Panc1 (cell line): ENCODE measurements at places on chromosomes 12 and 14. TPM values are rescaled to one million over a fixed set of nuclear protein-coding genes. Genes with fewer than 3 reads are reported as not detected.

- H3K4me1 ChIP-seq: peaks cover 22% of the 10 kb centered on the region
- peaks cover 3% of the 10 kb centered on the region; the same call in 1 of the 2 replicates for H3K36me3 ChIP-seq
- no peaks in the 10 kb centered on the region for H3K27me3 ChIP-seq
- H3K4me3 ChIP-seq: peak overlapping the region; percentile 84
Observed at GRCh38 chr14:49768301-49769121, 558 bp downstream of the KLHDC2 start.

DNA sequence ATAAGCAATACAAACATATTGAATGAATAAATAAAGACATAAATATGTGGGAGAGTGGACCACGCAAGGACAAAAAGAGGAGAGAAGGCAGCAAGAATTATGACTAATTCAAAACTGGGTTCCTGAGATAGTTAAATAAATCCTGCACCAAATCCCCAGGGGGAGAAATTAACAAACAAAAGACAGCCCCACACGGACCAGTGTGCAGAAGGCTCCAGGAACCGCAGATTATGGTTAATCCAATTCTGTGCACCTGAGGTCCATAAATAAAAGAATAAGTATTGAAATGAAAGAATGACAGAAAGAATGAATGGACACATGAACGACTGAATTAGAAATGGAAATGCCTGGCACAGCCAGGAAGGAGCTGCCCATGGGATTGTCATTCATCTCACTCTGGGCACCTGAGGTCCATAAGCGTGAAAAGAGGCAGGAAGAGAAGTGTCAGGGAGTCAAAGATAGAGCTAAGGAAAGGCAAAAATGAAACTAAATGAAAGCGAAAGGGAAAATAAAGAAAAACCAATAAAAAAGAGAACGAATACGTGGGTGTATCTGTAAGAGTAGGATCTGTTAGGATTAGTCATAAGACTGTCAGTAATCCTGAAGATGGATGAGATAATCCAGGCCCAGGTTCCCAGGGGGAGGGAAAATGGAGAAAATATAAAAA, 23.3 kb downstream of the MEG3 start:
- no peak for DNase-seq
- no peaks in the 10 kb centered on the region for H3K36me3 ChIP-seq
- H3K4me3 ChIP-seq: no peak overlapping the region
- no peaks in the 10 kb centered on the region for H3K27me3 ChIP-seq
- no peaks in the 10 kb centered on the region for H3K4me1 ChIP-seq

DNA sequence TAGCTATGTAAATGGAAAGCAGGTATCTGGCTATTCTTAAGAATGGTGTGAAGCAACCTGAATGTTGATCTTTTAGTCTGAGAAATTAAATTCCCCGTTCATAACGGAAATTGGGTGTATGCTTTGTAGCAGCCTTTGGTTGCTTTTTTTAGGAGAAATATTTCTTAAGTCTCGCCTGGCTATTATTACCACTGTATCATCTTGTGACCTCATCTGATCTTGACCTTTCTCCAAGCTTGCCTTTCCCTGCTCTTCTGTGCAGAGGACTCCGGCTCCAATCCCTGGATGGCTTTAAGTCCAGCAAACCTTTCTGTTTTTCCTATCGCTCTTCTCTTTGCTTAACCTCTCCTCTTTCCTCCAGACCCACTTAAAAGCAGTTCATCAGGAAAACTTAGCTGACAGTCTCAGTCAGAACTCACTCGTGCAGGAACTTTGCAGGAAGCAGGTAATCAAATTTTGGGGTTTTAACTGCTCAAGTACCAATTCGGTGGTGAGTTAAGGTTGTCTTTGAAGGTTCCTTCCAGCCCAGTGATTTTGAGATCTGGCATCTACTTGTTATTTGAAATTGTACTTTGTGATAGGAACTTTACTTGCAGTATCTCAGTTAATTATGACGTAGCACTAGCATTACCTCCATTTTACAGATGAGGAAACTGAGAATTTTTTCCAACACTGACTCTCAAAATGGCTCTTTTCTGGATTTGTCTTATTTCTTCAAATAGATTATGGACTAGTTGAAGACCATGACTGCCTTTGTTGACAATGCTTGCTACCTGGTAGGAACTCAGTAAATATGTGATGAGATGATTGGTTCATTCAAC, 14.1 kb downstream of the PPFIBP1 start:
- peaks cover 41% of the 10 kb centered on the region for H3K4me1 ChIP-seq
- no peaks in the 10 kb centered on the region for H3K36me3 ChIP-seq
- no peak overlapping the region for H3K4me3 ChIP-seq
- DNase-seq: no peak
- no peaks in the 10 kb centered on the region for H3K27me3 ChIP-seq

- H3K27me3 ChIP-seq: no peaks in the 10 kb centered on the region
- DNase-seq: no peak
- no peaks in the 10 kb centered on the region for H3K36me3 ChIP-seq
- no peak overlapping the region for H3K27ac ChIP-seq
- no peaks in the 10 kb centered on the region for H3K4me1 ChIP-seq
Observed at GRCh38 chr12:103279444-103279843, 216.3 kb downstream of the C12orf42 start.

GRCh38 chr12:56661560-56661959, 15.8 kb upstream of the ATP5F1B start:
- no peaks in the 10 kb centered on the region for H3K27me3 ChIP-seq
- H3K27ac ChIP-seq: no peak overlapping the region
- no peaks in the 10 kb centered on the region for H3K4me1 ChIP-seq
- H3K36me3 ChIP-seq: peaks cover 21% of the 10 kb centered on the region
- DNase-seq: no peak

DNA sequence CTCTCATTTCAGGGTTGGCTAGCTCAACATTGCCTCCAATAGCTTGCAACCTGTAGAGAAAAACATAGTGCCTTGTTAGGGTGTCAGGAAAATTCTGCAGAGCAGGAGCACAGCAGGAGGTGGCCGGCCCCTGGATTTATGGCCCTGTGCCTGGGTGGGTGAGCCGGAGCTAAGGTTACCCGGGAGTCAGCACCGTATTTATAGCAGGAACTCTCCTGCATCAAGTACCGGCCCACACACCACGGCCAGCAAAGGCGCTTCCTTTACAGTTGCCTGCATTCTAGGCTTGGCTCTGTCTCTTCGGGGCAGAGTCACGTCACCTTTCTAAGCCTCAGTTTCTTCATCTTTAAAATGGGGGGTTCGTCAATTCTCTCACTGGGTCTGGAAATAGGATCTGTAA, 52.8 kb upstream of the EML1 start:
- H3K36me3 ChIP-seq: no peaks in the 10 kb centered on the region
- H3K4me1 ChIP-seq: peaks cover 16% of the 10 kb centered on the region
- no peak overlapping the region for H3K27ac ChIP-seq

DNA sequence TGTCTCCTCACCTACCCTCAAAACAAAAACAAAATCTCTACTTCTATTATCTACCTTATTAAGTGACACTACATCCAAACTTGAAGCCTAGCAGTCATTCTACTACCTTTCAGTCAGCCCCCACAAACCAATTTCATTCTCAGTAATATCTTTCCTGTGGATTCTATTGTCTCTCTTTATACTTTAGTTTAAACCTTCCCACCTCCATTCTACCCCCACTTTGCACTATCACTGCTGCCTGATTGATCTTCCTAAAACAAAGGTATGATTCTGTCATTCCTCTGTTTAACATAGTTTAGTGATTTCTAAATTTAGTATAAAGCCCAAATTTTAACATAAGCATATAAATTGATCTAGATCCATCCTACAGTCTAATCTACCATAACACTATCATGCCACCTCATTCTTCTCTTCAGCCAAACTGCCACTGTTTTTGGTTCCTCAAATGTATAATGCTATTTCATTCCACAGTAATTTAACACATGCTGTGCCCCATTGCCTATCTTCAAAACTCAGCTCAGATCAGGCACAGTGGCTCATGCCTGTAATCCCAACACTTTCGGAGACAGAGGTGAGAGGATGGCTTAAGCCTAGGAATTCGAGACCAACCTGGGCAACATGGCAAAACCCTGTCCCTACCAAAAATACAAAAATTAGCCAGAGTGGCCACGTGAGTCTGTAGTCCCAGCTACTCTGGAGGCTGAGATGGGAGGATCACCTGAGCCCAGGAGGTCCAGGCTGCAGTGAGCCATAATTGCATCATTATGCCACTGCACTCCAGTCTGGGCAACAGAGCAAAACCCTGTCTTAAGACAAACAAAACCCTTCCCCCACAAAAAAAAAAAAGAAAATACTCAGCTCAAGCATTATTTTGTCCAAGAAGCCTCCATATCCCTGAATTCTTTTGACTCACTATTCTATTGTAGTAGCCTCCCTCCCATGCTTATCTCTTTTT, 3.1 kb upstream of the STRN3 start:
- H3K4me3 ChIP-seq: no peak overlapping the region
- peaks cover 3% of the 10 kb centered on the region; the same call in 1 of the 2 replicates for H3K4me1 ChIP-seq

DNA sequence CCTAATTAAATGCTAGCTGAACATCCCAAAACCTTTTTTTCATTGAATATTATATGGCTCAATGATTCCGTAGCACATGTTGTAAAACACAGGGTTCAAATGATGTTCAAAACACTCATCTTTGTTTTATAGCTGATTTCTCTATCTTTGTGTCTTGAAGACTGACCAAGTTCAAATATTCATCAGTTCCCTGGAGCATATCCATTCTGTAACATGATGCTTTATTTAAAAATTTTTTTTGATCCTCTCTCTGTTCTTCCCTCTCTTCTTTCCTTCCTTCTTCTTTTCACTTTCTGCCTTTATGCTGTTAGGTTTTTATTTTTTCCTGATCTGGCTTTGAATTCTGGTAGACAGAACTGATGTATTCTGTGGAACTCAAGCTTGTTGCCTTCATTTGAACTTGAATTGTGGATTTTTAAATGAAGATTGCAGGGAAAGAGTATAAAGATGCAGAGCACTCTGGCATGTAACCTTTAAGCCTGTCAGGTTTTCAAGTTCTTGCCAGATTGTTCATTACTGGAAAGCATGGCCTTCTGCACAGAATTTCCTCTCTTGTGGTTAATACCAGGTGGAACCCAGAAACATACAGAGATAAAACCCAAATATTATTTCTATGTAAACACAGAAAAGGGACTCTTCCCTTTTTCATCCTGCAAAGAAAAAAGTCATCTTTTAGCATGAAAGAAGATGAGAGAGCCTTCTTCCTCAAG, 39.5 kb downstream of the PROX2 start:
- H3K27ac ChIP-seq: no peak overlapping the region
- peaks cover 3% of the 10 kb centered on the region for H3K36me3 ChIP-seq
- no peaks in the 10 kb centered on the region for H3K27me3 ChIP-seq
- H3K4me3 ChIP-seq: no peak overlapping the region
- no peaks in the 10 kb centered on the region for H3K4me1 ChIP-seq

DNA sequence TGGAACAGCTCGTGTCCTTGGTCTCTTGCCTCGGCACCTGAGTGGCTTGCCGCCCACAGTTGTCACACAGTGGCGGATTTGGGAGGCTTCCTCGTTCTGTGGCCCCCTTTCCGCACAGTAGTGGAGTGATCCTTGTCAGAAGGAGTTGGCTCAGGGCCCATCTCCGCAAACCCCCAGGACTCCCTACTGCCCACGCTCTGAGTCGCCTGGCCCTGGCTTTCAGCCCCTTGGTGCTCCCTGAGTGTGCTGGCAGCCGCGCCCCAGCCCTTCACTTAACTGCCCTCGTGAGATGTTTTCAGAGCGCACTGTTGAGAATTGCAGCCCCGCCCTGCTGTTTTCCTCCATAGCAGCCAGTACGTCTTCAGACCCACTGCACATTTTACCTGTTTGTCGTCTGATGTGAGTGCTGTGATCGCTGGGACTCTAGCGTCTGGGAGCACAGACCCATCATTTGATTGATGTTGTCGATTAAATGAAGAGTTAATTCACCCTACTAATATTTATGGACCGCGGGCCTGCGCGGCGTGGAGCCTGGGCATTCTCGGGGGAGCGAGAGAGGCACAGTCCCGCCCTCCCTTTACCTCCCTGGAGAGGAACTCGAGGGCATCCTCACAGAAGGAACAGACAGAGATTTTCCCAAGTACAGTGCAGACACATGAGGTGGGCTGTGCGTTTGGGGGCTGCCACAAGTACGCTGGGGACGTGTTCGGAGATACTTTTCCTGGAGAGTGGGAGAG, 91.8 kb downstream of the DDX51 start:
- no peaks in the 10 kb centered on the region for H3K27me3 ChIP-seq
- H3K4me1 ChIP-seq: no peaks in the 10 kb centered on the region
- peaks cover 8% of the 10 kb centered on the region for H3K36me3 ChIP-seq
- no peak for DNase-seq
- H3K4me3 ChIP-seq: no peak overlapping the region
- H3K27ac ChIP-seq: no peak overlapping the region

GRCh38 chr14:35826952-35827416, 846 bp downstream of the BRMS1L start:
- H3K4me1 ChIP-seq: peaks cover 7% of the 10 kb centered on the region
- no peaks in the 10 kb centered on the region for H3K36me3 ChIP-seq
- no peaks in the 10 kb centered on the region for H3K27me3 ChIP-seq
- H3K4me3 ChIP-seq: peak overlapping the region; percentile 91
- peak overlapping the region; percentile 73 for H3K27ac ChIP-seq
- no peak for DNase-seq

DNA sequence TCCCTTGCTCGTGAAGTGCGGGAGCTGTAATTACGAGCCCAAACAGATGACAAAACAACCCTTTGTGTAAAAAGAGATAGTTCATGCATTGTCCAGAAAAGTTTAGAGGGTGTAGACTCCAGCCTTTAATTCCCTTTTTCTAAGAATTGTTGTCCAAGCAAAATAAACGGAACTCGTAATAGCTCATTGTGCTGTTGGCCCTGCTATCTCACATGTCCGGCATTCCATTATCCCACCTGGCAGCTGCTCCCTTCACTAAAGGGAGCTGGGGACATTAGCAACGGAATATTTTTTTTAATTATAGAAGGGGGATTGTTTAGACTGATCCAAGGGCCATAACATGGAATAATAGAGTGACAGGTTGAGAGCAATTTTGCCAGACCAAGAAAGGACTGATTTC, 277.5 kb upstream of the TBX3 start:
- DNase-seq: no peak
- no peak overlapping the region for H3K27ac ChIP-seq
- no peak overlapping the region for H3K4me3 ChIP-seq
- H3K27me3 ChIP-seq: no peaks in the 10 kb centered on the region
- H3K4me1 ChIP-seq: no peaks in the 10 kb centered on the region
- H3K36me3 ChIP-seq: no peaks in the 10 kb centered on the region

DNA sequence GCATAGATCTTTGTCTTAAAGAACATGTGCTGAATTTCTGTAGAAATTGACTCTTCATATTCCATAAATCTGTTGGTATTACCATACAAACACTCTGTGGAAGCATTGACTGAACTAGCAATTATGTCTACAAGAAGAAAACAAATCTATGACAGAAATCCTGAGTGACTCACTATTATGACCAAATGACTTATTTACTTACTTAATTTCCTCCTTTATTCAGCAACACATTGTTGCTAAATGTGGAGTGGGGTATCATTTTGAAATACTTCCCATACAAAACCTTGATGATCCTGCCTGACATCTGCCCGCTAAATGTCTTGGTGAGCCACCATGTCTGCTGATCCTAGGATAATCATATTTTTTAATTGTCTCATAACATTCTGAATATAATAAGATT, 99.1 kb upstream of the SLCO1C1 start:
- DNase-seq: no peak
- no peaks in the 10 kb centered on the region for H3K27me3 ChIP-seq
- H3K27ac ChIP-seq: no peak overlapping the region

GRCh38 chr12:49776413-49776812, 35.1 kb downstream of the TMBIM6 start:
- no peaks in the 10 kb centered on the region for H3K36me3 ChIP-seq
- peak overlapping the region; percentile 60; the same call in 1 of the 2 replicates for H3K27ac ChIP-seq
- H3K4me1 ChIP-seq: no peaks in the 10 kb centered on the region; the same call in 1 of the 2 replicates
- peak; percentile 64 for DNase-seq
- no peaks in the 10 kb centered on the region for H3K27me3 ChIP-seq

The CLEC14A gene
- total RNA-seq: 0.10 TPM

The KERA gene
- total RNA-seq: not detected

The GPR84 gene
- not detected for total RNA-seq

The AKAP3 gene
- 0.26 TPM for total RNA-seq

The TRHDE gene
- total RNA-seq: 1.9 TPM

The WSCD2 gene
- 0.64 TPM for total RNA-seq
